ENCODE measurements at places on chromosomes 12 and 14. TPM values are rescaled to one million over a fixed set of nuclear protein-coding genes. Genes with fewer than 3 reads are reported as not detected.

The CYP27B1 gene
- 1.2 TPM for total RNA-seq

The KRT84 gene
- not detected for total RNA-seq

The KRT6C gene
- total RNA-seq = not detected

The NTS gene
- total RNA-seq = not detected

The MYF6 gene
- total RNA-seq = not detected

The POTEM gene
- not detected for total RNA-seq

The LYZ gene
- not detected for total RNA-seq

The CCDC175 gene
- total RNA-seq = not detected

The FAM186B gene
- 0.49 TPM for total RNA-seq

The TMEM132D gene
- 0.16 TPM for total RNA-seq

The GSC gene
- not detected for total RNA-seq

The IFI27L1 gene
- 9.7 TPM for total RNA-seq

The SOAT2 gene
- total RNA-seq = 0.49 TPM

The IL31 gene
- total RNA-seq = not detected

The EGLN3 gene
- 0.12 TPM for total RNA-seq

The MUCL1 gene
- total RNA-seq = not detected

The HECTD4 gene
- total RNA-seq = 32.9 TPM

The RNFT2 gene
- 0.97 TPM for total RNA-seq

The TMPRSS12 gene
- total RNA-seq = not detected

The ESPL1 gene
- 1.6 TPM for total RNA-seq

The DPPA3 gene
- total RNA-seq = not detected

The KCNH5 gene
- total RNA-seq = not detected

The GALNT6 gene
- 48.9 TPM for total RNA-seq

The INHBC gene
- not detected for total RNA-seq

The FITM1 gene
- not detected for total RNA-seq

The LTBR gene
- total RNA-seq = 121 TPM

The CERS5 gene
- total RNA-seq = 31.0 TPM

The PRB3 gene
- not detected for total RNA-seq

The GPR162 gene
- total RNA-seq = 7.3 TPM

The FOXM1 gene
- 9.8 TPM for total RNA-seq

The TAS2R50 gene
- total RNA-seq = 4.7 TPM

The SOS2 gene
- 27.7 TPM for total RNA-seq

The RFX4 gene
- not detected for total RNA-seq

The NR1H4 gene
- not detected for total RNA-seq

The RAB3IP gene
- total RNA-seq = 5.6 TPM

The TAS2R20 gene
- 7.5 TPM for total RNA-seq

The KRT3 gene
- not detected for total RNA-seq
